Kidney capillary endothelial cell (primary cell): ENCODE measurements at places on chromosomes 2 and 18.

- no peak for DNase-seq
Observed at GRCh38 chr2:41647468-41648050, 400.3 kb upstream of the PKDCC start.

DNA sequence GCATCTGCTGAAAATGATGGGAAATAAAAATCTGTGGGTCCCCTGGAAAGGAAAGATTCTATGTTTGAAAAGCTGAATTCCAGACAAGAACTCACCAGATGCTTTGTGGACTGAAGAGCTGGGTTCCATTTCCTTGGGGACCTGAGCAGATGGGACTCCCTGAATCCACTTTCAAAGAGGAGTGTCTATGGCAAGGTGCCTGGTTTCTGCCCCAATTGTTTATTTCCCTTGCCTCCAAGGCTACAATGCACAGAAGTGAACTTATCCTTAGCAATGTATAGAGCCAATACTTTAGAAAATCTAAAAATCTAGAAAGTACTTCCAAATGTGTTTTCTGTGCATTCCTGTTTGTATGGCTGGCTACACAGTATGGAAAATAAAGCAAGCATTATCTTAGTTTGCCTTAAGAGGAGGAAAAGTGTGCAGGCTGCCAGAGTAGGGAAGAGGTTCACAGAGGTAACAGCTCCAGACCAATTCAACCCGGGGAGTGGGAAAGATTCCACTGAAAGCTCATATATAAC lies 420.5 kb downstream of the NRXN1 start:
- DNase-seq, result no peak

DNA sequence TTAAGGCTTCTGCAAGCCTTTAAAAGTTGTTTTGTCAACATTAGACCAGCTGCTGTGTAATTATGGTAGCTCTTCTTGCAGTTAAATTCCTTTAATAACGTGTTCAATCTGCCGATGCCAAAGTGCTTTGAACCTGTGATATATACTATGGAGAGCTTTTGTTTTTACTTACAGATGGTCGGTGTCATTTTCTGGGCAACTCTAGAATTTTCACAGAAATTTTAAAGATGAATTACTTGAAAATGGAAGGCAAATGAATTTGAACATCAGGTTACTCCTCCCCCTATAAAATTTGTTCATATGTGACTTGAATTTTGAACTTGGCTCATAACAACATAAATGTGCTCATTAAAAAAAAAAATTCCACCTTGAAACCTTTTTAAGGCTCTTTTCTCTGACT lies 23.0 kb downstream of the LYPD6 start:
- DNase-seq, result no peak

DNA sequence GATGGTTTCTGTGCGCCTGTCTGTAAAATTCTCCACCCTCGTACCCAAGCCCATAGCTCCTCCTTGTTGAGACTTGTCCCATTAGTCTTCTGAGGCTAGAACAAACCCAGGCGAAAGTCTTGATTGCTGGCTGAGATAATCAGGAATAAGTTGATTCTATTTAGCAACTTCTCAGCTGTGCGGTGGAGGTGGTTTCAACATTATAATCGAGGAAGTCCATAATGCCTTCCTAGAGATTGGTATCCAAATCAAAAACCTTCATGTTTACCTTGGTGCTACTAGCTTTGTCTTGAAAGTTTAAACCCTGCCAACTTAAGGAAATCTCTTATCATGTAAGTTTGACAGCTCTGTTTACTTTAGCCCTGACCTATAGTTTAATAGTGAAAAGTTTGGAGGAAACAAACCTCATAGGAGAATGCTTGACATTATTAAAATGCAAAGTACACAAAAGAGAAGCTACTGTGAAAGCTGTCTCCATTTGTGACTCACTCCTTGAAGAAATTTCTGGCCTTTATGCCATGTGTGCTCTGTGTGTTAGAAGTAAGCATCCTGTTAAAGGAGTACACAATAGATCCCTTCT lies 36.6 kb upstream of the DSC1 start:
- DNase-seq, result no peak

DNA sequence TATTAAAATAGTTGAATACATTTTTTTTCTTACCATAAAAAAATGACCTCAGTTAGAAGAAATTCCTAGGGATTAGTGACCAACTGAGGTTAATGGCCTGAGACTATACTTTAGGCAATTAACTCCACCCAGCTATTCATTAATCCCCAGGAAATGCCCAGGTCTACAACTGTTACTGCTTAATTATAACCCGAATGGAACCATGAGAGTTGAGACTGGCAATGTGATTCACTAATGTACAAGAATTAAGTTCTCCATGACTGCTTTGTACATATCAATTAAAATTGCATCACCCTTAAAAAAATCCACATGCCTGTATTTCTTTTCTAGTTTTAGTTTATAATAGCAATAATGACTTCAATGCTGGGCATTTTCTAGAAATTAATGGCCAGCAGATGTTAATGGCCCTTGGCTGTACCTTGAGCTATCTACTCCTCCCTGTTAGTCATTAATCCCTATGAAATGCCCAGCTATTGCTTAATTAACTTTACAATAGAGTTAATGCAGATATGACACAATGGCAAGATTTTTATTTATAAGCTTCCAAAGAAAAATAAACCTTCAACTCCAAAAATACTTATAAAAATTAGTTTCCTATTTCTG lies 44.1 kb downstream of the ERBB4 start:
- DNase-seq, result no peak

- DNase-seq, result peak; percentile 35
Observed at GRCh38 chr2:216774620-216775019, 79.3 kb upstream of the IGFBP5 start.

DNA sequence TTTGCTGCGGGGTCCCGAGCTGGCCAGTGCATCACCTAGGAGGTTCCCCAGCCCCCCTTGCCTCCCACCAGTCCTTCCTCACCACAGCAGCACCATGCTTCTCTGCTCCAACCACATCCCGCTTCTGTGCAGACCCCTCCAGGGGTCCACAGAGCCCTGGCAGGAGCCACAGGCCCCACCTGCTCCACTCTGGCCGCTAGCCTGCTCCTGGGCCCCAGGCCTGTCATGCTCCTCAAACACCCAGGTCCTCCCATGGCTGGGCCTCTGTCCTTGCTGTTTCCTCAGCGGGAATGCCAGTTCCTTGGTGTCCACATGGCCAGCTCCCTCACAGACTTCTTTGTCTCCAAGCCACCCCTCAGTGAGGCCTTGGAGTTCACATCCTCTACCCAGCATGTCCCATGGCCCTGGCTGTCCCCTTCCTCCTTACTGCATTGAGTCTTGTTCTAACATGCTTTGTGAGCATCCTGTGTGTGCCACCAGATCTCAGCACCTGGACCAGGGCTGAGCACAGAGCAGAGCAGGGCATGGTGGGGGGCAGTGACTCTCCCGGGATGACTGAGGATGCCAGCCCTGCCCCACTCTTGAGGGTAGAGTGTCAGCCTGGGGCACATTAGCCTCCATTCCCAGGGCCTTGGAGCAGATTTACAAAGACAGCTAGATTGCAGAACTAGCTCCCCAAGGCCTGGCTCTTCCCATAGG lies 201.0 kb upstream of the HS6ST1 start:
- no peak for DNase-seq

- DNase-seq, result no peak
Observed at GRCh38 chr2:22843919-22844537, 541.0 kb upstream of the KLHL29 start.

DNA sequence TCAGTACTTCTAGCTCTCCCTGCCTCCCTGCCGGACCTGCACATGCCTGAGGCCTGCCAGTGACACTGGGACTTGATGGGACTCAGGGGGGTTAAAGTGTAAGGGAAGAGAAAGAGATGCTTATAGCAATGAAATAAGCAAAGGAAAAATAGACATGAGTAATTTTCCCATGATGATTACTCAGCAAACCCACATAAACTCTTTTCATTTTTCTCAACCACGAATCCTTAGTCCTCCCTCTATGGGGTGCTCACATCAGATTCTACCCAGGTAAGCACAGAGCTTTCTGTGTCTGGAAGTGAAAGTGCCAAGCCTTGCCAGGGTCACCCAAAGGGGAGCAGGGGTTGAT lies 44.8 kb upstream of the ANKRD62 start:
- no peak for DNase-seq

GRCh38 chr2:69017835-69018234 lies 4.9 kb downstream of the ANTXR1 start:
- DNase-seq, result no peak

DNA sequence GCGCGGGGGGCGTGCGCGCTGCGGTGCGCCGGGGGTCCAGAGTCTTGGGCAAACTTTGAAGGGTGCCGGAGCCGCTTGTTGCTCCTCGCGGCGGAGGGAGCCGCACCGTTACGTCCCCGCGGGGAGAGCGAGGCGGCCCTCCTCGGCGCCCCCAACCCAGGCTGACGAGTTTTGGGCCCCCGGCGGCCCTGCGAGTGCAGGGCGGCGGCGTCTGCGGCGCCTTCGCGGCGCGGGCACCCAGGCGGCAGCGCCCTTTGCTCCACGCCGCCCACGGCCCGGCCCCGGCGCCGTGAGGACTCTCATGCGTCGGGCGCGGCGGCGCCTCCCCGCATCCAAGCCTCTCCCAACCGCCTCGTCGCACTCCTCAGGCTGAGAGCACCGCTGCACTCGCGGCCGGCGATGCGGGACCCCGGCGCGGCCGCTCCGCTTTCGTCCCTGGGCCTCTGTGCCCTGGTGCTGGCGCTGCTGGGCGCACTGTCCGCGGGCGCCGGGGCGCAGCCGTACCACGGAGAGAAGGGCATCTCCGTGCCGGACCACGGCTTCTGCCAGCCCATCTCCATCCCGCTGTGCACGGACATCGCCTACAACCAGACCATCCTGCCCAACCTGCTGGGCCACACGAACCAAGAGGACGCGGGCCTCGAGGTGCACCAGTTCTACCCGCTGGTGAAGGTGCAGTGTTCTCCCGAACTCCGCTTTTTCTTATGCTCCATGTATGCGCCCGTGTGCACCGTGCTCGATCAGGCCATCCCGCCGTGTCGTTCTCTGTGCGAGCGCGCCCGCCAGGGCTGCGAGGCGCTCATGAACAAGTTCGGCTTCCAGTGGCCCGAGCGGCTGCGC lies 814 bp downstream of the FZD7 start:
- DNase-seq, result no peak

- DNase-seq, result no peak
Observed at GRCh38 chr2:230723363-230723762, 10.7 kb downstream of the CAB39 start.

DNA sequence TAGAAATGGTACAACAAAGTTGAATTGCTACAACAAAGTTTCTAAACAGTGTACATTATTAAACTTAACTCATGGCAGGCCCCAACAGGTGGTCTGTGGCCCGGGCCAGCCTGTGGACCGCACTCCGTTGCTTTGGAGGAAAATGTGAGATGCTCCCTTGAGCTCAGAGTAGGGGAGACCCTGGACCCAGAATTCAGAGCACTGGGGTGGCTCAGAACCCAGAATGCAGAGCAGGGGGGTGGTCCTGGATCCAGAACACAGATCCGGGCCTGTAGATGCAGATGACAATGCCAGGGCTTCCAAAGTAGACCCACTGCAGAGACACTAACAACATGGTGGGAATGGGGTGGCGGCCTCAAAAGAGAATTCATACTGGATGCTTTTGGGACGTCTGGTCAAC lies 311.0 kb downstream of the NDUFA10 start:
- DNase-seq, result no peak

- no peak for DNase-seq
Observed at GRCh38 chr2:37459095-37459981, 114.9 kb downstream of the QPCT start.

DNA sequence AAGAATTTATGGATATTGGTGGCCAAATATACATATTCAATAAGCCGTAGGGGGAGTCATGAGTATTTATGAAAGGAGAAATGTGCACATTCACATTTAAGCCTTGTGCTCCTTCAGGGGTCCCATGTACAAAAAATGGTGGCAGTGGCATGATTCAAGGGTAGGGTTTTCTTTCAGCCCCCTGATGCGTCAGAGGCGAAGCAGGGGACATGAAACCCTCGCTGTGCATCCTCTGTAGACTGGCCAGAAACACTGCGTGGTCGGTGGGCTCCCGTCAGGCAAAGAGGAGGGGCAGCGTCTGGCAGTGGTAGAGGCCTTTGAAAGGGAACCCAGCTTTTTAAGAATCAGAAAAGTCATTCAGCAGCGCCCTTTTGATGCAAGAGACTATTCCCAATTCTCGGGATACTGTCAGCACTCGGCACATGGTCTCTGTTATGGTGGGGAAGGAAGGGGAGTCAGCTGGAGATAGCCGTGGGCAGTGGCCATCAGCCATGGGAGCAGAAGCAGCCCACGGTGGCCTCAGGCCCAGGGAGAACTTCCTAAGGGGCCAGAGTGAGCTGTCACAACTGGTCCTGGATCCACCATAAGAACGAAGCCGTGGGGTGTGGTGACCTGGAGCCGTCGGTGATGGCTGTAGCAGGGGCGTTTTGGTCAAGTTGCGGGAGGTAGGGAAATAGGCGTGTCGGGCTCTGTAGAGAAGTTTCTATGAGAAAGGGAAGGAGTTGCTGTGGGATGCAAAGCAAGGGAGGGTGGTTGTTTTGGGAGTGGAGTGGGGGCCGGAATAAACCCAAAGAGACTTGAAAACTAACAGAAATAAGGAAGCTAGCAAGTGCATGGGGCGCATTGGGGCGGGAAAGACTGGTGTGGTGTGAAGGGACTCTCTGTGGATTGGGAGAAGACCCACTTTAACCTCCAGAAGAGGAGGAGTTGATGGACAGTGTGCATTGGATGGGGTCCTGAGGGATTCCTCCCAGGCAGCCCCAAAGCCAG lies 95.6 kb downstream of the SH3BP4 start:
- no peak for DNase-seq

- peak; percentile 92 for DNase-seq
Observed at GRCh38 chr2:196233021-196233804, 61.8 kb upstream of the STK17B start.

DNA sequence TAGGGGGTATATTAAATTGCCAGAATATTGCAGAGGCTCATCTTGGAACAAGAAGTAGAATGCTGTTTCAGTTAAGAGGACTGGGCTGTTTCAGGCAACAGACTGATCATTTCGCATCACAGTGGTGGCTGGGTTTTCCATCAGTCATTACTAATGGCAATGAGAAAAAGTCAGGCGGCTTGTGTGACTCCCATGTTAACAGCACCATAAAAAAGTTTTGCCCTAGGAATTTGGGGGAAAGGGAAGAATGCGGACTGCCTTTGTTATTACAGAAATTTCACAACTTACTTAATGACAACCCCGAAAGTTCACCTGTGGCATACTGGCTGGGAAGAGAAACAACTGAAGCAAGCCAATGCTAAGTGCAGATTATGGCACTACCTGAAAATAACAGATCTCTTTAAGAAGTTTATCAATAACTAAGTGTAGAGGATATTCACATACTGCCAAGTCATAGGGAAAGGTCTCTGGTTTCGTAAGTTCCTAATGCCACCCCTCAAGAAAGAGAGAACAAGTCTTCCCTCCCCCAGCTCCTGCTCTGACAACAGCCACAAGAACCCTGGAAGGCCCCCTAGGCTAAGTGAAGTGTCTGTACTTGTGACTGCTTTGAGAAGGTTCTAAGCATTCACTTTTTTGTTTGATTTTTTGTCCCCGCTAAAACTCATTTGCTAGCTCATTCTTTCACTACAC lies 40.5 kb upstream of the AP1S3 start:
- no peak for DNase-seq

- no peak for DNase-seq
Observed at GRCh38 chr2:201883606-201884369, 77.5 kb downstream of the CDK15 start.
